ENCODE measurements at places on chromosomes 2 and 18.
A peak's percentile ranks its signal among the peaks of the same experiment; 100 is the strongest.

- peak; percentile 62 for DNase-seq
Measured at GRCh38 chr2:54597153-54597848, 126.2 kb upstream of the EML6 start.

DNA sequence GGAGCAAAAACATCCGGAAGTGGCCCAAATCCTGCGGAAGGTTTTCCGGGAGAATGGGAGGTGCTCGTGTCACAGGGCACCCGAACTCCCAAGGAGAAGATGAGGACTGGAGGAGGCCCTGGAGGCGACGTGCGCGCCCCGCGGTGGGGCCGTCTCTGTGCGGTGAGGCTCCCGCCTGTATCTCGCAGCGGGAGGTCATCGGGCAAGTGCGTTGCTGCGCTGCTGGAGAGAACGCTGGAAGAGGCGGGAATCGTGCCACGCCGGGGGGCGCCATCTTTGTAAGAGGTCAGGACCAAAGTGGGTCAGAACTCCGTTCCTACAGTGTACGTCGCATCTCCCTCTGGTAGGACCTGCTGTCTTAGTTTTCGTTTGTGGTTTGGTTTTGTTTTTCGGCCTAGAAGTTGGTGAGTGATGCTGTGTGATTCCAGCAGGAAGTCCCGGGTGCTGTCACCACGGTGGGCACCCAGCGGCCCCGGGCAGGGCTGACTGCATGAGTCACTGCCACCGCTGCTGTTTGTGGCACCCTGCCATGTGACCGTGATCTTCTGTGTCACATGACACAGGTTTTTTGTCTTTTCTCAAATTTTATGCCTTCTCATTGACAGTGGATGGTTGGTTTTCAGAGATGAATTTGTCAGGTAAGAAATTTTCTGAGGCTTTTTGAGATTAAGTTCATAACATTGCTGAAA lies 21.5 kb upstream of the ATP9B start:
- DNase-seq: no peak

DNA sequence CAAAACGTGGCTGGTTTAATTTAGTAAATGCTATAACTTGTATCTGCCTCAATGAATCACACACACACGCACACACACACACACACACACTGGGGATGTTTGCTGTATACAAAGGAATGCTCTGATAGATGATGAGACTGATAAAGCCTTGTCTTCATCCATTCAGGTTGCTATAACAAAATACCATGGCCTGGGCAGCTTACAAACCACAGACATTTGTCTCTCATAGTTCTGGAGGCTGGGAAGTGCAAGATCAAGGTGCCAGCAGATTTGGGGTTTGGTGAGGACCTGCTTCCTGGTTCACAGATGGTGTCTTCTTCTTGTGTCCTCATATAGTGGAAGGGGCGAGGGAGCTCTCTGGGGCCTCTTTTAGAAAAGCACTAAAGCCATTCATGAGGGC lies 149.5 kb upstream of the HDAC4 start:
- no peak for DNase-seq

GRCh38 chr2:173075056-173075780 lies 428 bp upstream of the MAP3K20 start:
- DNase-seq: no peak

DNA sequence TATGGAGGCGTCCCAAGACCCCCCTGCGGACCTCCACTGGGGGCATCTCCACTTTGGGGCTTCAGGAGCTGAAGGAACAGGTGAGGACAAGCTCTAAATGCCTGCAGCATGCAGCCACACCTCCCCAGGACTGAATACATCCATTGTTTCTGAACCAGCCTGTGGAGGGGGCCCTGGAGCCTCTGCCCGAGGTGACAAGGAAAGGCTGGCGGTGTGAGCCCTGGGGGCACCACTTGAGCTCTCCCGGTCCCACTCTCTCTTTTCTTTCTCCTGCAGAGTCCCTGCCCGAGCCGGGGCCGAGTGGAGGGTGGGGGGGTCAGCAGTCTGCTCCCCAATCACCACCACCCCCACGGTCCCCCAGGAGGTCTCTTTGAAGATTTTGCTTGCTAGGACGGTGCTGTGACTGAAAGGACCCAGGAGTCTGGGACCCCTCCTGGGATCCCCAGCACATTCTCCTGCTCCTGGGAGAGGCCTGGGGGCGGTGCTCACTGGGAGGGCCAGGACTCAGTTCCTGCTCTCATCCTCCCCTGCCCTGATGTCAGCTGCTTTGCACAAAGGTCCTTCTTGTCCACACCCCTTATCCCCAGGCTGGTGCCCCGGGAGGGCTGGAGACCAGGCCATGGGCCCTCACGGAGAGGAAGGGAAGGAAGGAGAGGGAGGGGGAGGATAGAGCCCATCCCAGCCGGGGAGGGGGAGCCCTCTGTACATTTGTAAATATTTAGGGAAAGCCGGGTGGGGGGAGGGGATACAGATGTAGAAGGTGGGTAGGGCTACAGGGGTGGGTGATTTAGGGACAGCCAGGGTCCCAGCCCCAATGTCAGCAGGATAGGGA lies 5.7 kb downstream of the CHPF start:
- DNase-seq: no peak

DNA sequence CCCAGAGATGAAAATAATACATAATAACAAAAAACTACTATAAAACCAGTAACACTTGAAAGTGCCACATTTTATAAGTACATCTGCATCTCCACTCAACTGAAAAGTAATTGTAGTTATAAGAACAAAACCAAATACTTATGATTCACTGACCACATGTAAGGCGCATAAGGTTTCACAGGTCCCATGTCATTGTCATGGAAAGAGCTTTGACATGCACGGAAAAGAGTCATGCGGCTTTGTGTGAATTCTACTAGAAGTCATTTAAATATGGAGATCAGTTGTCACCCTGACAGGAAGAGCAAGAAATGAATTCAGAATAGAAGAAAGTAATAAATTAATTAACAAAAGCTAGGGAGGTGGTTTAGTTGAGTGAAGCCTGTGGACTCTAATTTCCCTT lies 459.1 kb downstream of the CDH2 start:
- DNase-seq: no peak

DNA sequence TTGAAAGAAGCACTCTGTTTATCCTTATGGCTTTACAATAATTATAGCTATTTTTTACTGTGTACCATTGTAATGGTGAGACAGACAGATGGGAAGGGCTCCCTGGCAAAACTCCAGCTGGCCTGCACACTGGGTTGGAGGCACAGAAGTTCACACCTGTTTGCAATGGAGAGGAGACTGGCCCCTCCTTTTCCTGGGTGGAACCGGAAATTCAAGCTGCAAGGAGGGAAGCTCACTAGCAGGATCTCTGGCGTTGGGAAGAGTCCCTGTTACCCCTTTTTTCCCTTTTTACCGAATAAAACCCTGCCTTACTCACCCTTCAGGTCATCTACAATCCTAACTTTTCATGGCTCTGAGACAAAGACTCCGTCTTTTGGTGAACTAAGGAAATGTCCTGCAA lies 100.3 kb upstream of the TFPI start:
- DNase-seq: no peak

DNA sequence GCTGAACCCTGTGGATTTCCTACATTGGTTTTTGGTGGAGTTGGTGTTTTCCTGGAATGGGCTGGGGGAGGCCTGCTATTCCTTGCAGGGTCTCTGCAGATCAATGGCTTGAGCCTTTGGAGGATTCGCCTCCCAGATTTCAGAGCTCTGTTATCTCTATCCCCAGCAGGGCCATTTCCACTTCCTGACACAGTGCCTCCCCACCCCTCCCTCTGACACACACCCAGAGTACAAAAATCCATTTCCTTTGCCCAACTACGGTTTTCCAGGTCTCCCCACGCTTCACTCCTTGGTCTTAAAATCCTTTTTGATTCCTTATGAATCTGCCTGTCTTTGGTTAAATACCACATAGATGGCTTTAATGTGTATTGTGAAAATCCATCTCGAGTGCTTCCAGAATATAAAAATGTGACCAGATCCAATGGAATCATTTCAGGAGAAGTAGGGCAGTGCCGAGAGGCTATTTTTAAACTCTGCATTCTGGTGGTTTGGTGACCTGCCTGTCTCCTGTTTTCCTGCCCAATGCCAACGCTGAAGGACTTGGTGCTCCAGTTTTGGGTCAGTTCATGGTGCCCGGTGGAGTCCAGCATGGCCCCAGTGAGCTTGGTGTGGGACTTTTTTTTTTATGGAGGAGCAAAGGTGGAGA lies 60.9 kb downstream of the ARL4C start:
- DNase-seq: no peak

DNA sequence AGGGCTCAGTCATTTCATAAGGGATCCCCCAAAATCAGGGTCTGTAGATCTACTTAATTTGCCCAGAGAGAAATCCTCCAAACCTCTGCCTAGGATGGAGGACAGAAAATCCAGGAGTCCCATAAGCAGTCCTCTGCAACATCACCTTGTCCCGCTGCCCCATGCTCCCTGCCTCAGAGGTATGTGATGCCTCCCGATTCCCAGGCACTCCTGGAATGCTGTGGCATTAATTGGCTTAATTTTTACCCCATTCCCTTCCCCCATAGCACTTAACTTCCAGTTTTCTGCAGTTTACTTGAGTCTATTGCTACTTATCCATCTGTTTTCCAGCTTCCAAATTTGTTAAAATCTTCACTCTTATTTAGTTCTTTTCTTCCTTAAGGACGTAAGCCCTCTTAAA lies 91.6 kb upstream of the TSPYL6 start:
- no peak for DNase-seq

GRCh38 chr2:179443180-179443579 lies 178.5 kb upstream of the SESTD1 start:
- DNase-seq: no peak

DNA sequence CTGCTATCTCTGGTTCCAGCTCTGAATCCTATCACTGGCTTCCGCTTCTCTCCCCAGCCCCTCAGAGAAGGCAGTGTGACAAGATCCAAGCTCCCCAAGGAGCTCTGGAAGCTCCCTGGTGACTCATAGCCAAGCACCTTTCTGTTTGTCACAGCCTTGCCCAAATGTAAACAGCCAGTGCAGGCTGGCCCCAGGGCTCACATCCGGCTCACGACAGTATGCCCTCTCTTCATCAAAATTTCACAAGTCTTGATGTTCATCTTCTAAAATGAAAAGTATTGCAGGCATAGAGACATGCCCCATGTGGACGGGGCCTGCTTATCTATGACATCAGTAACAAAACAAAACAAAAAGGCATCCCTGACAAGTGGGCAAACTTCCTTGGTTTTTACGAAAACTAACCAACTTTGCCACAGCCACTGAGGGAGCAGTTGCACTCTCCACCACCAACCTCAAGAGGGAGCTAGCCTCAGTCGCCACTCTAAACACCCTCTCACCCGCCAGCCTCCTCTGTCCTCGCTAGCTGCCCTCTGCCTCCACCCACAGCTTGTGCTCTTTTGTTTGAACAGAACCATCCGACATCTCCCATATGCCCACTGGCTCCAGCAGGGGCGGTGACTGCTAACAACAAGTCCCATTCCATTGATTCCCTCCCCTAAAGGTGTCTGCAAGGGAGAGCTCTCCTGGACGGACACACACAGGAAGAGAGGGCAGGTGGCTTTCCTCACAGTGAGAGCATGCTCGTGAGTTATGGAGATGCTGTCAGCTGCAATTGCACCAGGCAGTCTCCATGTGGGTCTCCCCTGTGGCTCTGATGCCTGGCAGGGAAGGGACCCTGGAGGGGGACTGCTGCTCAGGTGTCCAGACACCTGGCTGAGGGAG lies 71.0 kb upstream of the DAPL1 start:
- no peak for DNase-seq

- no peak for DNase-seq
Measured at GRCh38 chr2:235283246-235283645, 210.6 kb upstream of the AGAP1 start.

GRCh38 chr2:24763843-24764242 lies 29.3 kb downstream of the PTRHD1 start:
- DNase-seq: no peak

DNA sequence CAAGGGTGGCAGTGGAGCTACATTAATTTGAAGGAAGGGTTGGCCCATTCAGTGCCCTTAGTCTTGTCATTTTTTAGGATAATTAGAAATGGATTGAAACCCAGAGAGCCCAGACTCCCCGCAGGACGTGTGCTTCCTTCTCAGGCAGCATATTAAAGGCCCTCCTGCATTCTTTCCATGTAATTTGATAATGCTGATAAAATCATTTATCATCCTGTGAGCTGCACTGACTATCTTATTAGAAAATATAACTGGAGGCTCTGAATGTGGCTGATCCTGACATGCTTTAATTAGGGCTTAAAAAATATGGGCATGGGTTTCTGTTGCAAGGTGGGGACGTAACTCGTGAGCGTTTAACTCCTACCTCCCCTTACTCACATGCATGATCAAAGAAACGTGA lies 148.1 kb downstream of the ACKR3 start:
- DNase-seq: no peak

DNA sequence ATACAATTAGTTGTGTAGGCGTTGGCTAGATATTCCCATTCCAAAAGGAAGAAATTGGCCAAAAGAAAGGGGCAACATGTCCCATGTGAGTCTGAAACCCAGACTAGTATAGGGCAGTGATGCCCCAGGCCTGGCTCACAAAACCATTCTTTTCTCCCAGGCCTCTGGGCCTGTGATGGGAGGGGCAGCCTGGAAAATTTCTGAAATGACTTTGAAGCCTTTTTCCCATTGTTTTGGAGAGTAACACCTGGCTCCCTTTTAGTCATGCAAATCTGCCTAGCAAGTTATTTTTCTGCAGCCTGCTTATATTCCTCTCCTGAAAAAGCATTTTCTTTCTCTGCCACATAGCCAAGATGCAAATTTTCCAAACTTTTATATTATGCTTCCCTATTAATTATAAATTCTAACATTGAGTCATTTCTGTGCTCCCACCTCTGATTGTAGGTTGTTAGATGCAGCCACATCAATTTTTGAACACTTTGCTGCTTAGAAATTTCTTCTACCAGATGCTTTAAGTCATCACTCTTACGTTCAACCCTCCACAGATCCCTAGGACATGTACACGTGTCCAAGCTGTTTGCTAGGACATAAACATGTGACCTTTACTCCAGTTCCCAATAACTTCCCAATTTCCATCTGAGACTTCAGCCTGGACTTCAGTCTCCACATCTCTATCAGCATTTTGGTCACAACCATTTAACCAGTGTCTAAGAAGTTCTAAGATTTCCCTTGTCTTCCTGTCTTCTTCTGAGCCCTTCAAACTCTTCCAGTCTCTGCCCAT lies 76.1 kb upstream of the MC4R start:
- no peak for DNase-seq

DNA sequence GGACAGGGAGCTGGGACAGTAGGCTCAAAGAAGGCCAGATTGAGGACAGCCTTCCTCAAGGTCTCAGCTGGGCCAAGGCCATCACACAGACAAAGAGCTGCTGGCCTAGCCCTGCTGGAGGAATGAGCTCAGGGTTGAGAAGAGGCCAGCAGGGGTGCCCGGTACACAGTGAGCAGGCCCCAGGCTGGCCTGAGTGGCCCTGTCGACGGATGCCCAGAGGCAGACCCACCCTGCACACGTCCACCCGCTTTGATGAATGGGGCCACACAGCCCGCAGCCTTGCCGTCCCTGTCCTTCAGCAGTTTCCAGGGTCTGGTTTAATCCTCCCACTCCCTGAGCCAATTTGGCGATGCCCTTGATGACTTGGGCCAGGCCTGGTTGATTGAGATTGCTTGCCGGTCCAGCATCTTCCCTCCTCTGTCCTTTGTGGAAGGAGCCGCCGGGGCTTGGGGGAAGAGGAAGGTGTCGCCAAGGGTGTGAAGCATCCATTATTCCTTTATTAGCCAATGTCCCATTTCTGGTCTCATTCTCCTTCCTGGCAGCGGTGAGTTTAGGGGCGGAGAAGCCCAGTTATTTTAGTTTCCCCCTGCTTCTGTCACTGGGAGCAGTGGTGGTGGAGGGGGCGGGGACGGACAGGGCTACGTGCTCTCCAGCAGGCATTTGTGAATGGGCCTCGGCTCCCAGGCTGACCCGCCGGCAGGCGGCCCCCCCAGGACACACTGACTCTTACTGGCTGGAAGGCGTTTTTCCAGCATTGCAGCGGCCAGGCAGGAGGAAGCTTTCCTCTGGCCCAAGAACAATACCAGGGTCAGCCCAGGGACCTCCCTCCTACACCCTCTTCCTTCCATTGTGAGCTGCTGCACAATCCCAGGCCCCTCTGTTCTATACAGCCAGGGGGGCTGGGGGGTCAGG lies 141.8 kb downstream of the CTIF start:
- DNase-seq: no peak

Measured in activated naive CD4-positive, alpha-beta T cell treated with anti-CD3 and anti-CD28 coated beads for 36 hours (primary cell).